ENCODE measurements at places on chromosomes 3 and 15.

GRCh38 chr3:26623419-26624208 is 1.0 kb downstream of the LRRC3B start:
- DNase-seq = no peak

- DNase-seq = peak; percentile 80
Observed at GRCh38 chr15:57537072-57537471, 54.6 kb upstream of the MYZAP start.

DNA sequence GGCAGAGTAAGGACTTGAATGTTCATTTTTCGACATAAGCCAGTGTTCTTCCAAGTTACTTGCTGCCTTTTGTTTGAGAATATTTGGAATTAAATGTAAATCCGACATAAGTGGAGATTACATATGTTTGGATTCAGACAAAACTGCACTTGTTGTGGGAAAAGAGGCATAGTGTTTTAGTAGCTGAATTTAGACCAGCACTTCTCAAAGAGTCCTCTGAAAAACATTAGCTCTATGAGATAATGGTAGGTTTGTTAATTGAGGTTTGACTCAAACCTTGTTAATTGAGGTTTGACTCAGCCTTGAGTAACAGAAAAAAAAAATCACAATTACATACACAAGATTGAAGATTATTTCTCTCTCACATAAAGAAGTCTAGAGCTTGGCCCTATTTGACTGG is 132.5 kb downstream of the NSUN3 start:
- no peak for DNase-seq

GRCh38 chr15:45585069-45585791 is 1.9 kb upstream of the BLOC1S6 start:
- no peak for DNase-seq

GRCh38 chr15:39629371-39629770 is 48.5 kb downstream of the THBS1 start:
- no peak for DNase-seq

- DNase-seq = no peak
Observed at GRCh38 chr3:172635588-172635987, 75.3 kb downstream of the NCEH1 start.

DNA sequence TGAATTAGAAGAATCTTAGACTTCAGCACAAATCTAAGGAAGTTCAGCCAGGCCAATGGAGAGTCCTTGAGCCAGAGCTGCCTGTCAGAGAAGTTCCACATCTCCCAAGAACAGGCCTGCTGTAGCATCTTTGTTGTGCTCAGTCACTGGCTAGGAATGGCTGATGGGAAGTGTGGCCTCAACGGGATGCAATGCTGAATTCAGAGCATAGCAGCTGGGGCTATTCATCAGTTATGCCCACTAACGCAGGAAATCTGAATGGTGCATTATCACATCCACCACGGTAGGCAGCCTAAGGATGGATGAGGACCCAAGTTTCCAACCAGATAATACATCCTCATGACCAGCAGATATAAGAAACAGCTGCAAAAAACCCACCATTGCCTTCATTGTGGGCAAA is 3.2 kb upstream of the EIF1B start:
- no peak for DNase-seq

DNA sequence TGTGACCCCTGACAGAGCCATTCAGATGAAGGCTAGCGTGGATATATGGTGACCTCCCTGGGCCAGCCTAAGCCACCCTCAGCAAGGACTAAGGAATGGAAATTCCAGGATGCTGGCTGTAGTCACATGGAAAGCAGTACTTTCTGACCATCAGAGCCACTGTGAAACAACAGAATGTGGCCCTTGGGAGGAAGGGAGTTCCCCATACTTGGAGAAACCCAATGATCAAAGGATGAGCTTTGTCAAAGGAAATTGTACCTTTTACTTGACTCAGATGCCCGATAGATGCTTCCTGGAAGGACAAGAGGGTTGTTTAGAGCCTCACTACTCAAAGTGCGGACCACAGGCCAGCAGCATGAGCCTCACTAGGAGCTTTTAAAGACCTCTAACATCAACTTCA is 484.5 kb upstream of the PROK2 start:
- DNase-seq = no peak

- no peak for DNase-seq
Observed at GRCh38 chr3:113218011-113218680, 6.8 kb downstream of the BOC start.

GRCh38 chr15:73397461-73397860 is 28.7 kb upstream of the HCN4 start:
- DNase-seq = no peak

GRCh38 chr15:63210151-63211091 is 21.0 kb downstream of the RAB8B start:
- DNase-seq = no peak

DNA sequence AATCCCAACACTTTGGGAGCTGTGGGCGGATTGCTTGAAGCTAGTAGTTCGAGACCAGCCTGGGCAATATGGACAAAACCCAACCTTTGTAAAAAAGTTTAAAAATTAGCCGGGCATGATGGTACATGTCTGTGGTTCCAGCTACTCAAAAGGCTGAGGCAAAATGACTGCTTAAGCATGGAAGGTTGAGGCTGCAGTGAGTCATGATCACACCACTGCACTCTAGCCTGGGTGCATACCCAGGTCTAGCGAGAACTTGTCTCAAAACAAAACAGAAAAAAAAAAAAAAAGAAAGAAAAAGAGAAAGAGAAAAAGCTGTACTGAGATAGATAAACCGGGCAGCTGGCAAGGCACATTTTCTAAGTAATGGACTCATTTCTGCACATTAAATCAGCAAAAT is 10.6 kb downstream of the ARPP19 start:
- DNase-seq = no peak

DNA sequence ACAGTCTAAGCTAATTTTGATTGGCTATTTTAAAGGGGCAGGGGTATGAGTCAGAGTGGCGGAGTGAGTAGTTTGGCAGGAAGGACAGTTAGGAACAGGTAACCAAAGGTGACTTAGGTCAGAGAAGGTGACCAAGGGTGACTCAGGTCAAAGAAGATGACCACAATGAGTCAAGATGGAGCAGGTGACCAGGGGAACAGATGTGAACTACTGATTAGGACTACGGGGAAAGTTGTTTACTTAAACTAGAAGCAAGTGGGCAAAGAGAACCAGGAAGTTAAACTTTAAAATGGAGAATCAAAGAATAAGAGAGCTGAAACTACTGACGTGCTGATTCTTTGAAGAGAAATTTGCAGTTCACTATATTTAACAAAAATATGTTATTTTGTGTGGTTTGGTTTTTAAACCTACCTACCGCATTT is 14.1 kb upstream of the CA12 start:
- no peak for DNase-seq

DNA sequence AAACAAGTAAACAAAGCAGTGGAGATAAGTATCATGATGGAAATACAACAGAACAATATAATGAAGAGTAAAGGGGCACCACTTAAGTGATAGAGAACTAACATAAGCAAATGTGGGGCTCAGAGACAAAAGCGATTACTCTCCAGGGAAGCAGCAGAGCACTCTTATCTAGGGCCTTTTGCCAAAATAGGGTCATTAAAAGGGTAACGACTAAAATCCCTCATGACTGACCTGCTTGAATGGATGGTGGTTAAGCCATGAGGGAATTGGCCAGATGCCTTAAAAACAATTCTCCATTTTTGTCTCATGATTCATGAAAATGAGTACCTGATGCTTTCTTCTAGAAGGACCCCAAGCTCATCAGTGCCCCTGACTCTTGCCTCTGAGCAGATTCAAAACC is 3.2 kb upstream of the SLC7A14 start:
- DNase-seq = no peak

- no peak for DNase-seq
Observed at GRCh38 chr3:13546667-13547171, 2.2 kb upstream of the FBLN2 start.

DNA sequence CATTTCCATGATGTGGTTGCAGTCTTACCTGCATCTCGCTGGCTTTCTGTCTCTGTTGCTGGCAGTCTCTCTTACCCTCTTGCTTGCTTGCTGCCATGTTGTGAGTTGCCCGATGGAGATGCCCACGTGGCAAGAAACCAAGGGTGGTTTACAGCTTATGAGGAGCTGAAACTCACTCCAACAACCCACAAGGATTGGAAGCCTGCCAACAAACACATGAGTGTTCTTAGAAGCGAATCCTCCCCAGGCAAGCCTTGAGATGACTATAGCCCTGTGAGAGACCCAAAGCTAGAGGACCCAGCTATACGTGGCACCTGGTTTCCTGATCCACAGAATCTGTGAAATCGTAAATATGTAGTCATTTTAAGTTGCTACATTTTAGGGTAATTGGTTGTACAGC is 490.9 kb upstream of the ADAMTS9 start:
- DNase-seq = no peak

DNA sequence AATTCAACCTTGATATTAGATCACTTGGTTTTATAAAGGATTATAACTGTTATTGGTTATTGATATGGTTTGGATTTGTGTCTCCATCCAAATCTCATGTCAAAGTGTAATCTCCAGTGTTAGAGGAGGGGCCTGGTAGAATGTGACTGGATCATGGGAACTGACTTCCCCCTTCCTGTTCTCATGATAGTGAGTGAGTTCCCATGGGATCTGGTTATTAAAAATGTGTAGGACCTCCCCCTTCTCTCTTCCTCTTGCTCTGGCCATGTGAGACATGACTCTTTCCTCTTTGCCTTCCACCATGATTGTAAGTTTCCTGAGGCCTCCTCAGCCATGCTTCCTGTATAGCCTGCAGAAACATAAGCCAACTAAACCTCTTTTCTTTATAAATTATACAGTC is 136.0 kb upstream of the UBE2E2 start:
- DNase-seq = no peak

GRCh38 chr15:79593119-79593869 is 161.2 kb downstream of the MINAR1 start:
- DNase-seq = no peak

- no peak for DNase-seq
Observed at GRCh38 chr3:142445816-142446254, 2.0 kb downstream of the XRN1 start.

- DNase-seq = no peak
Observed at GRCh38 chr3:138845181-138845601, 10.5 kb upstream of the PIK3CB start.

- DNase-seq = peak; percentile 83
Observed at GRCh38 chr15:52288051-52288942, 7.3 kb downstream of the MYO5C start.

DNA sequence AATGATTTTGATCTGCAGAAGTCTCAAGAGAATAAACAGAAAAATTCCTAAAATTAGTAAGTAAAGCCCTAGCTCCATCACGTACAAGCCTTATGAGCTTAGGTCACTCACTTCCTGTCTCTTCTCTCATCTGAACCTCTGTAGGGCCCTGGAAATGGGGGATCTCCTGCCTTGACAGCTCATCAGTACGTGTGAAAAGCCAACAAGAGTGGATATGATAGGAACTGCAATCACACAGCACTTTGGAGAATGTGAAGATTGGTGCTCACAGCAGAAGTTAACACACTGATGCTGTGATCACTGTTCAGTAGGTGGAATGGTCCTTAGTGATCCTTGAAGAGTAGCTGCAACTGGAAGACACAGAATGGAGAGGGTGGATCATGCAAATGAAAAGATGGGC is 27.8 kb upstream of the ALDH1L1 start:
- DNase-seq = no peak

DNA sequence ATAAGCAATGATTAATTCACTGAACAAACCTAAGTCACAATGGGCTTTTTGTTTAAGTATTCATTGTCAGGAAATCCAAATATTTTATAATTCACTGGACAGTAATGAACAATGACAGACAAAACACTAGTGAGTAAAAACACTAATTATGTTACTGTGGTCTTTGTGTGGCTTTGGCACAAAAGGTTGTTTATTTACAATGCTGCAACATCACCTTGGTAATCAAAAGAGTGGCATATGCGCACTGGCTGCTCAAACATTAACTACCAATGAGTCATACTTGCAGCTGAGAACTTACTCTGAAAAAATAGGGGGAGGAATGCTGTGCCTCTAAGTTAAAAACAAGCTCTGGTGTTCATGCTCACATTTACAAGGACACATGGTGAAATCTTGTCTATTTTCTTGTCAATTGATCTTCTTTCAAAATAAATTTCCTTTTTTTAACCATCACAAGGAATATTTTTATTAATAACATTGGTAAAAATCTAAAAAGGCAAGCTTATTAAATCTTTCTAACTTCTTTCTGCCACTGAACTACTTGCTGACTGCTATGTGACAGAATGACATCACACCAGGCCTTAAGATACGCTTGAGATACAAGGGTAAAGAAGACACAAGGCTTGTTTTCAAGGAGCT is 85.2 kb upstream of the PPIB start:
- DNase-seq = peak; percentile 56

DNA sequence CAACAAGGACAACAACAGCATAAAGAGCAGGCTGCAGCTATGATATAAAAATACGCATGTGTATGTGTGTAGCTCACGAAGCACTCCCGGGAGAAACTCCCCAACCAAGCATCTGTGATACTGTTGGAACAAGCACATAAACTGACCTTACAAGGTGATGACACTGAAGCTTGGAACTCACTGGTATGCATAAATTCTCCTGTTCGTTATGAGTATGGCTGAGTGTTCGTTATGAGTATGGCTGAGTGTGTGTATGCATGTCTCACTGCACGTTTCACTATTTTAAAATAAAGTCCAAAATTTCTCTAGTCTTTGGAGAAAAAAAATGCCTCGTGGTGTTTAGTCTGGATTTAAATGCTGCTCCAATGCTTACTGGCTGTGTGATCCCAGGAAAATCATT is 256.8 kb downstream of the RORA start:
- no peak for DNase-seq

DNA sequence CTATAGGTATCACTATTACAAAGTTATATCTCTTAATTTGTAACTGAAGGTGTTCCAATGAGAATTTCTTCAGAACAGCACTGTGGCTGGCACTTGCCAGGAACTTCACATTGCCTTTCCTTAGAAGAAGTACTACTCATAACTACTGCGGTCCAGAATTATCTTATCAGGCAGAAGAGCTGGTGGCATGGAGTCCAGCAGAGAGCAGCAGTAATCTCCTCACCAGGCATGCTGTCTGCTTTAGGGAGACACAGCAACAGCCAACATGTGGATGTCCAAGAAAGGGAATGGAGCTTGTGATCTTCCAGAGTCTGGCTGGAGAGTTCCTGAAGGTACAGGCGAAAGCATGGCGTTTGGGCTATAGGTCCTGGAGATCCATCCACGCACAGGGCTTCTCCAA is 919.7 kb upstream of the NR2F2 start:
- no peak for DNase-seq

Measured in NCI-H510A treated with DMSO at 0.1 percent for 48 hours (cell line).